ENCODE measurements at places on chromosomes 5 and 9. TPM values are rescaled to one million over a fixed set of nuclear protein-coding genes. Genes with fewer than 3 reads are reported as not detected.

- H3K4me3 ChIP-seq: no peak overlapping the region
- H3K27ac ChIP-seq: no peak overlapping the region
- peaks cover 18% of the 10 kb centered on the region for H3K36me3 ChIP-seq
- H3K27me3 ChIP-seq: no peaks in the 10 kb centered on the region
- peaks cover 10% of the 10 kb centered on the region for H3K4me1 ChIP-seq
These were observed 237.0 kb downstream of the PAPPA start for GRCh38 chr9:116390303-116391228.

DNA sequence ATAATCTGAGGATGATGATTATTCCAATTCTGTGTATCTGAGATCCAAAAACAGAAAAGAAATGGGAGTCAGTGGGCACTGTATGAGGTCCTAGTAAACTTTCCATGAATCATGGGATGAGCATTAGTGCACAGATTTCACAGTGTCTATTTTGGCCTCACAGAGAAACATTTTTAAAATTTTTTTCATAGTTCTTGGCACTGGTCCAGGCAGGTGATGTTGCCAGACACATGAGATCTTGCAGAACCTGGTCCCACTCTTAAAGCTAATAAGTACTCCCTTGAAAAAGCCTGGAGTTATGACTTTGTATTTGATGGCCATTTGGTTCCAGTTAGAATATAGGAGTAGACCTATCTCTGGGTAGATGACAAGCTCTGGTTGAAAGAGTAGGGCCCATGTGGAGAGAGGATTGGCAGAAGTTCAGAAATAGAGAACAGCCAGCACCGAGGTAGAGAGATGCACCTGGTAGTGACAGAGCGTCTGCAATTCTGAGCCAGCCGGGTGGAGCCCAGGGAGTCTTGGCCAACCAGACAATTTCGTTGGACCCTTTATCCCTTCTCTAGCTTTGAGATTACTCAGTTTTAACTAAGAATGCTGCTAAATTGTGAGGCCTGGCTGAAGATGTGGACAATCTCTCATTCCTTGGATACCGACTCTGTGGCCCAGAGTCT lies 6.3 kb upstream of the TNFSF15 start:
- H3K4me3 ChIP-seq: no peak overlapping the region
- H3K27ac ChIP-seq: no peak overlapping the region
- H3K27me3 ChIP-seq: no peaks in the 10 kb centered on the region
- no peak for DNase-seq
- H3K4me1 ChIP-seq: no peaks in the 10 kb centered on the region
- no peaks in the 10 kb centered on the region for H3K36me3 ChIP-seq

DNA sequence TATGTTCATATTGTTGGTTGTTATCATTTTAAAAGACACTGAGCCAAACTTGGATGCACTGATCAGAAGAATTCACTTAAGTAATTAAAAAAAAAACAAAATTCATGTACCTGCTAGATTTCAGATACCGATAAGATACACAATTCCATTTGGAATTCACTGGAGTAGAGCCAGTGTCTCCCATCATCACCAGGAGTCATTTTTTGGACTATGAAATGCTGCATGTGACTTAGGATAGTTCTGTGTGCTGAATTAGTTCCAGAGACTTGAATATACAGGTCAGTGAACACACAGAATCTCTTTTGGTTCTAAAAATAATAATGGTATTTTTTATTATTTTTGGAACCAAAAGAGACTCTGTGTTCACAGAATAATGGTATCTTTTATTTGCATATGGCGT lies 482.6 kb upstream of the PIK3R1 start:
- no peak overlapping the region for H3K27ac ChIP-seq
- H3K36me3 ChIP-seq: no peaks in the 10 kb centered on the region
- peaks cover 20% of the 10 kb centered on the region for H3K4me1 ChIP-seq
- H3K4me3 ChIP-seq: no peak overlapping the region
- DNase-seq: no peak

DNA sequence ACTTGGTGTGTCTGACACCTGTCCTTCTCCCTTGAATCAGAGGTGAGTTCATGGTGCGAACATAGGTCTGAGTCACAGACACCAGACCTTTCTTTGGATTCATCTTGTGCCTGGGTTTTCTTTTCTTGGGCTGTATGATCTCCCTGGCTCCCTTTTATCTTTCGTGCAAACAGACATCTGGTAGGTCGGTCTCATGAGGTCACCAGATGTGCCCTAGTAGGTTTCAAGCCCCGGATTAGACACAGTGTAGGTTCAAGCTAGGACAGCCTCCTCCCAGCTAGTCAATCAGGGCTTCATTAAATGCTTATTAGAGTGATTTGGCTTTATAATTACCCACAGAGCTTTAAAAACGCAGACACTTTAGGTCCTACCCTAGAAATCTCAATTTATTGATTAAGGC lies 106.0 kb upstream of the MYO10 start:
- no peak overlapping the region for H3K27ac ChIP-seq
- H3K27me3 ChIP-seq: no peaks in the 10 kb centered on the region
- no peak overlapping the region for H3K4me3 ChIP-seq
- H3K36me3 ChIP-seq: no peaks in the 10 kb centered on the region

The ROR2 gene
- 0.10 TPM for total RNA-seq

- no peak overlapping the region for H3K27ac ChIP-seq
- no peaks in the 10 kb centered on the region for H3K36me3 ChIP-seq
- no peaks in the 10 kb centered on the region for H3K27me3 ChIP-seq
- peaks cover 12% of the 10 kb centered on the region for H3K4me1 ChIP-seq
- peak; percentile 9 for DNase-seq
These were observed 462.7 kb downstream of the EBF1 start for GRCh38 chr5:158637039-158637438.

The PCDHAC2 gene
- 12.3 TPM for total RNA-seq

DNA sequence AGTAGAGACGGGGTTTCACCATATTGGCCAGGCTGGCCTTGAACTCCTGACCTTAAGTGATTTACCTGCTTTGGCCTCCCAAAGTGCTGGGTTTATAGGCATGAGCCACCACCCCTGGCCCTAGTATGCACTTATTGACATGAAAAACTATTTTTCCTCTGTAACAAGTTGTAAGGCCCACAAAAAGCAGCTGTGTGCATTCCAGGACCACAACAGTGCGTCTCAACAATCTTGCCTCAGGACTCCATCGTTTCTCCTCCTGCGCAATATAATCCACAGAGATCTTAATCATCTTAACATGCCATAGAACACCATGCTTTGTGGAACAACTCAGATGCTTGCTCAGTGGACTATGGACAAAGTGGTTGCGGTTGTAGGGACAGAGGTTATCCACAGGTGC lies 10.2 kb downstream of the OR2V1 start:
- no peaks in the 10 kb centered on the region for H3K36me3 ChIP-seq
- no peaks in the 10 kb centered on the region for H3K27me3 ChIP-seq
- no peak overlapping the region for H3K27ac ChIP-seq
- DNase-seq: no peak
- H3K4me1 ChIP-seq: peaks cover 6% of the 10 kb centered on the region

DNA sequence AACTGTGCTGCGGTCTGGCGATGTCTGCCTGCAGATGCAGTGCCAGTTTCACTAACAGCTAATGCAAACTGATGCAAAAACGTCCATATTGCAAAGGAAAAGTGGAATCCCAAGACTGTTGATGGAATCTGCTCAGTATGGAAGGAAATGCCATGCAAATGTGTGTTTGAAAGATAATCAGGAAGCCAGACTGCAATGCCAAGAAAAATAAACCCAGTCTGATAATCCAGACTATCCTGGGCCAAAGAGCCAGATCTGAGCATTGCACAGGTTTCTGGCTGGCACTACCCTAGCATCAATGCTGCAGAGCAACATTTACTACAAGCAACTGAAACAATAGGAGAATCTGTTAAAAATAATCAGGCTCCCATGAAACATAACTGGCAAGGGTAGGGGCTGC lies 130.3 kb downstream of the FSTL4 start:
- H3K4me3 ChIP-seq: no peak overlapping the region
- H3K27ac ChIP-seq: no peak overlapping the region
- H3K36me3 ChIP-seq: no peaks in the 10 kb centered on the region
- H3K27me3 ChIP-seq: peaks cover 47% of the 10 kb centered on the region

GRCh38 chr5:140251527-140251973 lies 51.4 kb downstream of the PFDN1 start:
- DNase-seq: peak; percentile 70
- H3K4me3 ChIP-seq: no peak overlapping the region
- peak overlapping the region; percentile 80 for H3K27ac ChIP-seq
- H3K27me3 ChIP-seq: no peaks in the 10 kb centered on the region

DNA sequence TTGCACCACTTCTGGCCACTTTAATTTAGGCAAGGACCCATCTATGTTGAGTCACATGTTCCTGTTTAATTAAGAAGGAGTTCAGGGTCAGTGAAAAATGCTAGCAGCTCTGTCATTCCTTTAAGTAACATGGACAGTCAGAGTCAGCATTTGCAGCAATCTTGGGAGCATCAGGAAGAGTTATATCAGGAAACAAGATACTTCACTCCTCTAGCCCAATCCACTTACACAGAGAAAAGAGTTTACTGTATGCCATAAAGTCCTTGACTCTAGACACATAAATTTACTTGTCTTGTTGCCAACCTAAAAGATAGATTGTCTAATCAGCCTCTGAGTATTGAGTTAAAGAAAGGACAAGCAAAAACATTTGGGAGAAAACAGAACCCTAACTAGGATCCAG lies 266.7 kb downstream of the PJA2 start:
- no peak overlapping the region for H3K27ac ChIP-seq
- no peaks in the 10 kb centered on the region for H3K4me1 ChIP-seq
- H3K36me3 ChIP-seq: peaks cover 7% of the 10 kb centered on the region
- DNase-seq: no peak

GRCh38 chr5:177958696-177959095 lies 37.3 kb downstream of the PROP1 start:
- no peaks in the 10 kb centered on the region for H3K27me3 ChIP-seq
- H3K4me3 ChIP-seq: no peak overlapping the region
- no peak overlapping the region for H3K27ac ChIP-seq
- peaks cover 5% of the 10 kb centered on the region for H3K36me3 ChIP-seq
- no peaks in the 10 kb centered on the region for H3K4me1 ChIP-seq

The GSN gene
- total RNA-seq: 21.9 TPM

DNA sequence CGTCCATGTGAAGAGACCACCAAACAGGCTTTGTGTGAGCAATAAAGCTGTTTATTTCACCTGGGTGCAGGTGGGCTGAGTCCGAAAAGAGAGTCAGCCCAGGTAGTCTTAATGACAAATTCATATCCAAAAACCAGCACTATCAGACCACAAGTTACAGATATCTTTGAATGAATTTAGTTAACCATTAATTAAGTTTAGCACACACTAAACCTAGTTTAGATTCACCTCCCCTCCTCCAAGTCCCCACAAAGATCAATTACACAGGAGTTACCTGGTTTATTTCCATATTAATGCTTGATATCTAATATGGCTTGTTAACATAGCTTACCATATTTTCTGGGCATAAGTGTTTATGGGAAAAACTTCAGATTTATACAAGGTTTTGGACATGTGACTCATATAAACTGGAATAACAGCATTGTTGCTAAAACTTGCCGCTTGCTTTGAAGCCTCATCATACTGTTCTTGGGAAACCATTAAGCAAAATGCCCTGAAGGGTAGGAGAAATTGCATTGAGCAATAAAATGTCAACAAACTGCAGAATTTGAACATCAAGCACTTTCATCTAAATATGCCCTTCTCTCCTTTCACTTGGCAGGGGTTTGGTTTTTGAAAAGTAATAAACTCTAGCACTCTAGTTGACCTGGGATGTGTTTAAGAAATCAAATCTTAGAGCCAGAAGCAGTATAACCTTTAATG lies 166.9 kb downstream of the SNCAIP start:
- peak; percentile 100 for DNase-seq
- peak overlapping the region; percentile 55 for H3K27ac ChIP-seq
- peaks cover 43% of the 10 kb centered on the region for H3K4me1 ChIP-seq
- H3K4me3 ChIP-seq: peak overlapping the region; percentile 22
- no peaks in the 10 kb centered on the region for H3K27me3 ChIP-seq

The MLANA gene
- not detected for total RNA-seq

The CYLC2 gene
- total RNA-seq: not detected

- H3K36me3 ChIP-seq: no peaks in the 10 kb centered on the region
- H3K4me1 ChIP-seq: no peaks in the 10 kb centered on the region
- DNase-seq: no peak
- H3K4me3 ChIP-seq: no peak overlapping the region
- H3K27ac ChIP-seq: no peak overlapping the region
These were observed 113.0 kb upstream of the GPR151 start for GRCh38 chr5:146628950-146629349.

GRCh38 chr9:37010976-37011375 lies 23.1 kb downstream of the PAX5 start:
- no peak overlapping the region for H3K27ac ChIP-seq
- H3K4me3 ChIP-seq: no peak overlapping the region
- H3K36me3 ChIP-seq: no peaks in the 10 kb centered on the region
- DNase-seq: no peak
- H3K4me1 ChIP-seq: no peaks in the 10 kb centered on the region

- no peak for DNase-seq
- H3K4me1 ChIP-seq: peaks cover 16% of the 10 kb centered on the region
- no peak overlapping the region for H3K27ac ChIP-seq
- no peaks in the 10 kb centered on the region for H3K27me3 ChIP-seq
- H3K4me3 ChIP-seq: no peak overlapping the region
- H3K36me3 ChIP-seq: no peaks in the 10 kb centered on the region
These were observed 4.4 kb downstream of the ST8SIA4 start for GRCh38 chr5:100898504-100899346.

The SLC6A18 gene
- total RNA-seq: not detected

DNA sequence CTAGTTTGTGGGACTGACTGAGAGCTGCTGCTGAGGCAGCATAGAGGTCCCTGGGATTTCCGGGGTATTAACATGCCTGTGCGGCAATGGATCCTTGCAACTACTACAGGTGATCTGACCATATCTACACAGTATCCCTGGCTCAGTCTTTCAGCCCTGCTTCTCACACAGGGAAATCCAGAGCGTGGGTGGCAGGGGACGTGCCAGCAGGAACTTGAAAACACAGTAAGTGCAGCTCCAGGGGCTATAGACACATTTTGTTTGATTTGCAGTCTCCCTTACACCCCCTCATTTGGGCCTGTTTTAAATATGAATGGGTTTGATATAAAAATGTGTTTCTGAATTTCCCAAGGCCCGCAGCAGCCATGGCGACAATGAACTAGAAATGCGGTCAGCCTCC lies 209.5 kb downstream of the DCP2 start:
- H3K27ac ChIP-seq: no peak overlapping the region
- no peak for DNase-seq
- H3K36me3 ChIP-seq: peaks cover 16% of the 10 kb centered on the region
- H3K4me3 ChIP-seq: no peak overlapping the region
- peaks cover 10% of the 10 kb centered on the region for H3K4me1 ChIP-seq
- H3K27me3 ChIP-seq: no peaks in the 10 kb centered on the region

The SLCO6A1 gene
- total RNA-seq: not detected

DNA sequence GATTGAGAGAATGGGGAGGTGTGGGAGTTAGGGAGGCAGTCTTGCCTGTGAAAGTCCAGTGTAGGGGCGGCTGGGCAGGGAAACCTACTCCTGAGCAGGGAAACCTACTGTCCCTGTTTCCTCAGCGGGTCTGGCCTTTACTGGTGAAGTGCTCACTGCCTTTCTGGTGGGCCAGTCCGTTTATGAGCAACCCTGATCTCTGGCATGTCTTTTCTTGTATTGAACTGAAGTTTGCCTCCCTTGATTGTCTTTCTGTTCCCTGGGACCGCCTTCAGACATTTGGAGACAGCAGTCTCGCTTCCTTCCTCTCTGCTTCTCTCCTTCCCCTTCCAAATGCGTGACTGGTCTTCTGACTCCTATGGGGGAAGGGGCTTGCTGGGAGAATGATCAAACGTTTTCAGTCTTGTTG lies 2.9 kb downstream of the SNX18 start:
- peaks cover 23% of the 10 kb centered on the region for H3K4me1 ChIP-seq
- no peaks in the 10 kb centered on the region for H3K27me3 ChIP-seq
- H3K4me3 ChIP-seq: peak overlapping the region; percentile 57
- DNase-seq: no peak
- H3K36me3 ChIP-seq: no peaks in the 10 kb centered on the region
